Heart left ventricle (tissue), 16 donors: ENCODE measurements at places on chromosomes 7 and 10. TPM values are rescaled to one million over a fixed set of nuclear protein-coding genes. Genes with fewer than 3 reads are reported as not detected.
A peak's percentile ranks its signal among the peaks of the same experiment; 100 is the strongest.

Gene ZNF33A
- total RNA-seq, result 29.7 TPM

Gene LBX1
- not detected for total RNA-seq

Gene ANKRD2
- 134 TPM for total RNA-seq

Gene TRPV5
- total RNA-seq, result not detected

Gene OR2A42
- not detected for total RNA-seq

Gene INPP5F
- 3.9 TPM for total RNA-seq

Gene SLF2
- total RNA-seq, result 17.9 TPM

Gene GIMAP8
- total RNA-seq, result 36.0 TPM

Gene ADIRF
- total RNA-seq, result 41.1 TPM

Gene OPN1SW
- total RNA-seq, result not detected

Gene SHH
- total RNA-seq, result not detected

Gene MBL2
- not detected for total RNA-seq

Gene COL17A1
- total RNA-seq, result not detected

Gene CDH23
- total RNA-seq, result 3.9 TPM

Gene MOGAT3
- total RNA-seq, result not detected

Gene LIPF
- total RNA-seq, result not detected

Gene GPNMB
- total RNA-seq, result 194 TPM

GRCh38 chr7:82600531-82600930, 157.0 kb upstream of the CACNA2D1 start:
- no peaks in the 10 kb centered on the region for H3K27me3 ChIP-seq
- no peak overlapping the region for H3K4me3 ChIP-seq

DNA sequence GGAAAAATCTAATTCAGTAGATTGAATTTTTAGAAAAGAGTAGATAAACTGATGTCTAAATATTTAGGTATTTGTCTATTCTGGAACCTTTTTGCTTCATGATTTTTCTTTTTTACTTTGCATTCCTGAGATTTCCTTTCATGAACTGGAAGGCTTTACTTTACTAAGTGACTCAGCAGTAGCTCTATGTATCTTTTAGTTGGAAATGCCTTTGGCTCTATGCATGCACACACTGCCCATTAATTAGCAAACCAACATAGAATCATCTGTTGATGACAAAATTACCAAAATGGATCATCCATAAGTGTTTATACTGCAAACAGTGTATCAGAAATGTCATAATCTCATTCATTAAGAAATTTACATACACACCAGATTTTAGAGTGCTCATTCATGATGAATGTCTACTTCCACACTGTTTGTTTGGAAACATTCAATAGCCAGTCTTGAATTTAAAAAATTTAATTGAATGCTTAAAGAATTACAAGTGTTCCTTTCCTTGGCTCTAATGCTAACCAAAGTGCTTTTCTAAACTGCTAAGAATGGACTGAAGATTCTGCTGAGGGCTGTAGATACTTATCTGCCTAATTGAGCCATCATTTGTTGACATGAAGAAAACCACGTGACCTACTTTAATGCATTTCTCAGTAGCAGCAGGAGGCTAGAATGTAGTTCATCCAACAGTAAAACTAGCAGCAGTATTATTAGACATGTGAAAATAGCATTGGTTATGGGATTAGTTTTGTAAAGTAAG, 282.0 kb downstream of the ADK start:
- H3K27ac ChIP-seq, result no peak overlapping the region
- no peaks in the 10 kb centered on the region for H3K27me3 ChIP-seq
- H3K36me3 ChIP-seq, result no peaks in the 10 kb centered on the region
- no peak for DNase-seq

- H3K27me3 ChIP-seq, result peaks cover 4% of the 10 kb centered on the region
- H3K4me1 ChIP-seq, result peaks cover 4% of the 10 kb centered on the region
- H3K36me3 ChIP-seq, result no peaks in the 10 kb centered on the region
- no peak overlapping the region for H3K27ac ChIP-seq
- no peak overlapping the region for H3K4me3 ChIP-seq
- DNase-seq, result no peak
Observed at GRCh38 chr10:104273899-104274575, 5.1 kb downstream of the GSTO2 start.

DNA sequence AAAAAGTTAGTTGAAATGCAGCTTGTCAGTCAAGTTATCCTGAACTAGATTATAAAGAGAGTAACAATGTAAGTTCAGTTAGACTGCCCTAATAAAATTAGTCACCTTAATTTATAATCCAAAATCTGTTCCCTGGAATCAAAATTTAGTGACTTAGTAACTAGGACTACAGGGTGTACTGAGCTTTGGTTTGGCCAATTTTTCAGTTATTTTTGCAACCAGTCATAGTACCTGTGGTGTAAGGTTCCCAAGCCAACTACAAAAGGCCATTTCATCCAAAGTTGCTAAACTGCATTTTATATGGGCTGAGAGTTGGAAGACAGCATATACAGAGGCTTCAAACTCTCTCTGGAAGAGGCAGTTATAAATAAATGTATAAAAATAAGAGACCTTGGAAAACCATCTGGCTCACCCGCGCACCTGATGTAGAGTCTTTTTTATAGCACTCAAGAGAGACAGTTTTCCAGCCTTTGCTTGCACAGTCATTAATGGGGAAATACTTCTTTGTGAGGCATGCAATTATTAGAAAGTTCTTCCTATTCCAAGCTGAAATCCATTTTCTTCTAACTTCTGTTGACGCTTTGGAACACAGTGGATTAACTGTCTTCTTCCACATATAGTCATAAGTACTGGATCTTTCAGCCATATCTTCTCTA, 59.2 kb downstream of the PUS7 start:
- no peak for DNase-seq
- H3K27ac ChIP-seq, result no peak overlapping the region
- no peaks in the 10 kb centered on the region for H3K27me3 ChIP-seq
- no peak overlapping the region for H3K4me3 ChIP-seq
- peaks cover 28% of the 10 kb centered on the region for H3K36me3 ChIP-seq
- no peaks in the 10 kb centered on the region for H3K4me1 ChIP-seq

DNA sequence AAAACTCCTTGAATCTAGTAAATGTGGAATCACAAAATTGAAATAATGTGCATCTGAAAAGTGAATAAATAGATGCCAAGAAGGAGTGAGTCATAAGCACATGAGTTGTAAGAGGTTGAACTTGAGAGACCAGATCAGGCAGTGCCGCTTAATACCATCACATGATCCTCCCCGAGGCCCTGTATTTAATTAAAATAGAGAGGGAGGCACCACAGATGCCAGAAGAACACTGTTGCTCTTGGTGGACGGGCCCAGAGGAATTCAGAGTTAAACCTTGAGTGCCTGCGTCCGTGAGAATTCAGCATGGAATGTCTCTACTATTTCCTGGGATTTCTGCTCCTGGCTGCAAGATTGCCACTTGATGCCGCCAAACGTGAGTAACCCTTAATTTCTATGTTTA, at the start of gene GPNMB:
Gene GPNMB (plus strand): TSS at position 221 of the 400 bp plus-strand sequence. CDS start 83 bp downstream, at position 304.
- no peaks in the 10 kb centered on the region for H3K4me1 ChIP-seq
- no peaks in the 10 kb centered on the region for H3K36me3 ChIP-seq

- no peak for DNase-seq
- H3K36me3 ChIP-seq, result no peaks in the 10 kb centered on the region
- peaks cover 12% of the 10 kb centered on the region for H3K4me1 ChIP-seq
- H3K27ac ChIP-seq, result peak overlapping the region; percentile 96
- H3K27me3 ChIP-seq, result no peaks in the 10 kb centered on the region
Observed at GRCh38 chr7:13989949-13990305, 461 bp upstream of the ETV1 start.

DNA sequence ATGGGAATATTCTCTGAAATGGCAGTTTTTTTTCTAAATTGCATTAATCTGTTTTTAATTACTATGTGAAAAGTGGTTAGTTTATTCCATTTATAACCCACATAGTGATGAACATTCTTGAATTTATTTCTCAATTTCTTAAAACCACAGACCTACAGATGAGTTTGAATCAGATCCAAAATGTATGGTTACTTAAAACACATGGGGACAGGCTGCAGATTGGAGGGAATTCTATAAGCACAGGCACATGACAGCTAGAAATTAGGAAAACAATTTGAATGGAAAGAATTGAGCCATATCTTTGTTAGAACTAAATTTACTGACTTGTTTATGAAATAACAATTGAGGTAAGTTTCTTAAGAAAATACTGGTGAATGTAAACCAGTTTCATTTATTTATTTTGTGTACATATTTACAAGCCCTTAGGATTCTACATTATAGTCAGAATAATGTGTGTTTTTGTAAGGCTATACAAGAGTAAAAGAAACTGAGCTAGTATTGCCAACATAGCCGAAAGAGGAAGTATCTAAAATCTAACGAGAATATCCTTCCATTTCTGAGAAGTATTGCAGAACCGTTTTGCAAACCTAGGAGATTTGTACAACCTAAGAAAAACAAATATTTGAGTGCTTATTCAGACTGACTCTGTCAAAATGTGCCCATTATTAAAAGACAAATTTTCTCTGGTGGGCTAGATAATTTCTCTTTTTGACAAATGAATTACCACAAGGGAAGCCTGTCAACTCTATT, 434.3 kb upstream of the SEMA3D start:
- H3K27me3 ChIP-seq, result no peaks in the 10 kb centered on the region
- H3K36me3 ChIP-seq, result no peaks in the 10 kb centered on the region
- H3K4me1 ChIP-seq, result no peaks in the 10 kb centered on the region
- DNase-seq, result no peak
- H3K4me3 ChIP-seq, result no peak overlapping the region

DNA sequence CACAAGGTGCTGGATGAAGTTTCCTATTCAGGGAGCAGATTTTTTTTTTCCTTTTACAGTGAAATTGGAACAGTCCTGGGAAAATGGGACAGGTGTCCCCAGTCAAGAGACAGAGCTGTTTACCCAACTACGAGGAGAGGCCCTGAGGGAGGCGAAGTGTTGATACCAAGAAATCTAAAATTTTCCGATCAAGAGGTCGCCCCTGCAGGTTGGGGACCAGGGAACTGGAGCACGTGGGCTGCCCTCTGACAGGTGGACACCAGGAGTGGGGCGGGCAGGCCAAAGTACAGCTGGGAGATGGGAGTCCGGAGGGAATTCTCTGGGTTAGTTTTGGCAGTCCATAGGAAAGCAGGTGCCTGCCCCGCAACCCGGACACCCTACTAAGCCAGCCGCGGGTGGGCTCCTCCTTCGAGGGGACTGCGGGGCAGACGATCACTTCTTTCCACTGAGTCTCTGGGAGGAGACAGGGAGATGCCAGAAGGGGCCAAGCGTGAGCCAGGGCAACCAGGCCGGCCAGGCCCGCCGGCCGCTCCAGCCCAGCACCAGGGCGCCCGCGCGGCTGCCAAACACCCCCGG, 965 bp upstream of the CAMK1D start:
- no peaks in the 10 kb centered on the region for H3K36me3 ChIP-seq
- peak; percentile 22 for DNase-seq
- H3K4me3 ChIP-seq, result peak overlapping the region; percentile 45
- no peaks in the 10 kb centered on the region for H3K27me3 ChIP-seq
- peaks cover 4% of the 10 kb centered on the region for H3K4me1 ChIP-seq
- H3K27ac ChIP-seq, result peak overlapping the region; percentile 65

DNA sequence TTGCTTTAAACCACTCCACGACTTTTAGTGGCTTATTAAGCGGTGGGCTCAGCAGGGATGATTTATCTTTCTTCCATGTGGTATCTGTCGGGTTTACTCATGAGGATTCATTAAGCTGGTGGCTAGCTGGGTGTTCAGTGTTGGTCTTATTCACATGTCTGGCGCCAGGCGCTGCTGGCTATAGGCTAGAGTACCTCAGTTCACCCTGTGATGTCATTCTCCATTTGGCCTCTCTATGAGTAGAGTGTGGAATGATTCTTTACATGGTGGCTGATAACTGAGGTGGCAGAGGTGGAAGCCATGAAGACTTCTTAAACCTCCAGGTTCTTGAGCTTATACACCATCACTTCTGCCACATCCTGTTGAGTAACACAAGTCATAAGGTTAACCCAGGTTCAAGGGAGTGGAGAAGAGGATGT, 115.4 kb downstream of the MLLT10 start:
- no peaks in the 10 kb centered on the region for H3K27me3 ChIP-seq
- no peak for DNase-seq
- H3K36me3 ChIP-seq, result no peaks in the 10 kb centered on the region
- no peak overlapping the region for H3K4me3 ChIP-seq
- no peaks in the 10 kb centered on the region for H3K4me1 ChIP-seq

DNA sequence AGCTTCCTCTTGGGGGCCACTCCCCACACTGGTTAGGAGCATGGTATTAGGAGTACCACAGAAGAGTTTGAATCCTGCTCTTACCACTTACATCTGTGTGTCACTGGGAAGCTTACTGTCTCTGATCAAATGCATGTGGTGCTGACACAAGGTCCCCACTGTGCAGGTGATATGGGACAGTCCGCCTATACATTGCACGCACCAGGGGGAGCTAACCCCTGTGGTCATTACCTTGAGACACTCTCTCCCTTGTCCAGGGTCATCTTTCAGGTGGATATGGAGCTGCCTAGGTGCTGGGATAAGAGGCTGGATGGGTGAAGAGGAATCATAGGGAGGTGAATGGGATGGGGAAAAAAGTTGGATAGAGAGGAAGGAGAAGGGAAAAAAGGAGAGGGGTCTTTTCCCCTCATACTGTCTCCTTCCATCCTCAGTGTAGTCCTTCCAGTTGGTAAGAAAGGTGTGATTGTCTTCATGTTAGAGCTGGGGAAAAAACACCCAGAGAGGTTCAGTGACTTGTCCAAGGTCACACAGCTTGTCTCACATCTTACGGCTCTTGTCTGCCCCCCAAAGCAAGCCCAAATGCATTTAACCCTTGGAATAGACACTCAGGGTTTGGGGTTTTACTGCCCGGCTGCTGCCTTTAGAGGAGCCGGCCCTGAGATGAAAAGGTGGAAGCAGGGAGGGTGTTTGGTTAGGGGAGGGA, 125.9 kb downstream of the CDH23 start:
- no peaks in the 10 kb centered on the region for H3K27me3 ChIP-seq
- no peaks in the 10 kb centered on the region for H3K4me1 ChIP-seq
- no peak for DNase-seq
- H3K4me3 ChIP-seq, result no peak overlapping the region
- no peak overlapping the region for H3K27ac ChIP-seq

- DNase-seq, result no peak
- no peaks in the 10 kb centered on the region for H3K36me3 ChIP-seq
- no peak overlapping the region for H3K27ac ChIP-seq
- H3K4me1 ChIP-seq, result no peaks in the 10 kb centered on the region
Observed at GRCh38 chr7:148419856-148420832, 170.4 kb upstream of the C7orf33 start.

- no peak overlapping the region for H3K27ac ChIP-seq
- H3K4me1 ChIP-seq, result no peaks in the 10 kb centered on the region
- DNase-seq, result no peak
- H3K36me3 ChIP-seq, result no peaks in the 10 kb centered on the region
- no peaks in the 10 kb centered on the region for H3K27me3 ChIP-seq
Observed at GRCh38 chr10:123521556-123521955, 144.6 kb upstream of the GPR26 start.

DNA sequence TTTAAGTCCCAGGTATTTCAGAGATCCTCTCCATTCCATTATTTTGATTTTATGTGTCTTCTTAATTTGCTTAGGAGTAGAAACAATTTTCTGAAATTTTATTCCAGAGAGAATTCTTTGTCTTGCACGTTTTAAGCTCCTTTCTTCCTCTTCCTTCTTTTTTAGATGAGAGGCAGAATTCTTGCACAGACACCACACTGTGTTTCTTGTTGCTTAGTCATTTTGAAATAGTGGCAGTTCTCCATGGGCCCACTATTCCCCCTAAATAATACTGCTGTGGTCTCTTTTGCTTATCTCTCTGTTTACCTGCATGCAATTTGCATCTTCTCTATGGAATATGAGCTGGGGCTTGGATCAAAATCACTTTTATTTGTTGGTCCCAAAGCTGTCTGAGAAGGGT, 54.3 kb upstream of the WAC start:
- DNase-seq, result no peak
- no peaks in the 10 kb centered on the region for H3K36me3 ChIP-seq
- no peaks in the 10 kb centered on the region for H3K27me3 ChIP-seq
- H3K4me1 ChIP-seq, result no peaks in the 10 kb centered on the region
- H3K4me3 ChIP-seq, result no peak overlapping the region

- no peak for DNase-seq
- H3K27me3 ChIP-seq, result no peaks in the 10 kb centered on the region
- no peak overlapping the region for H3K4me3 ChIP-seq
- H3K4me1 ChIP-seq, result no peaks in the 10 kb centered on the region
- H3K27ac ChIP-seq, result no peak overlapping the region
- H3K36me3 ChIP-seq, result no peaks in the 10 kb centered on the region
Observed at GRCh38 chr10:94146313-94146712, 152.6 kb downstream of the PLCE1 start.
